Aortic smooth muscle cell (primary cell): ENCODE measurements at places on chromosomes 13 and 19. TPM values are rescaled to one million over a fixed set of nuclear protein-coding genes. Genes with fewer than 3 reads are reported as not detected.

The ZFP82 gene
- 5.1 and 5.7 TPM in 2 replicates for total RNA-seq

The CGB8 gene
- not detected in 2 replicates for total RNA-seq

The BEST2 gene
- not detected in 2 replicates for total RNA-seq

The CNN1 gene
- total RNA-seq: 0.81 and 1.7 TPM in 2 replicates

The IRGC gene
- not detected in 2 replicates for total RNA-seq

The ATP1A3 gene
- under 0.01 and 0.25 TPM in 2 replicates for total RNA-seq

The ARHGAP35 gene
- 35.8 and 40.2 TPM in 2 replicates for total RNA-seq

The HSPBP1 gene
- 17.0 and 21.7 TPM in 2 replicates for total RNA-seq

The REEP6 gene
- total RNA-seq: 0.92 and 1.8 TPM in 2 replicates

The BCL3 gene
- total RNA-seq: 8.2 and 11.6 TPM in 2 replicates

The SULT2A1 gene
- not detected in 2 replicates for total RNA-seq

The KIR3DL1 gene
- total RNA-seq: not detected in 2 replicates

The LYPD3 gene
- 0.13 TPM in 1 of 2 replicates, not detected in the other for total RNA-seq

The ADGRE2 gene
- 0.06 and 0.26 TPM in 2 replicates for total RNA-seq

The BRCA2 gene
- total RNA-seq: 3.5 and 6.2 TPM in 2 replicates

The FAM124A gene
- 3.9 and 8.9 TPM in 2 replicates for total RNA-seq

The TTYH1 gene
- total RNA-seq: not detected in 2 replicates

The MUC16 gene
- total RNA-seq: not detected in 2 replicates

The RHPN2 gene
- 0.56 and 0.66 TPM in 2 replicates for total RNA-seq

The THSD1 gene
- 5.6 and 6.9 TPM in 2 replicates for total RNA-seq

The AP1M2 gene
- total RNA-seq: 0.19 TPM in 1 of 2 replicates, not detected in the other

The ATP7B gene
- 1.3 and 1.9 TPM in 2 replicates for total RNA-seq

The CEACAM20 gene
- not detected in 2 replicates for total RNA-seq
